CD4-positive, alpha-beta T cell treated with Interferon alpha-2 for 1 hour (primary cell): ENCODE measurements at places on chromosomes 5 and 9.

GRCh38 chr9:9817176-9817575 is 795.6 kb downstream of the PTPRD start:
- no peak for DNase-seq

DNA sequence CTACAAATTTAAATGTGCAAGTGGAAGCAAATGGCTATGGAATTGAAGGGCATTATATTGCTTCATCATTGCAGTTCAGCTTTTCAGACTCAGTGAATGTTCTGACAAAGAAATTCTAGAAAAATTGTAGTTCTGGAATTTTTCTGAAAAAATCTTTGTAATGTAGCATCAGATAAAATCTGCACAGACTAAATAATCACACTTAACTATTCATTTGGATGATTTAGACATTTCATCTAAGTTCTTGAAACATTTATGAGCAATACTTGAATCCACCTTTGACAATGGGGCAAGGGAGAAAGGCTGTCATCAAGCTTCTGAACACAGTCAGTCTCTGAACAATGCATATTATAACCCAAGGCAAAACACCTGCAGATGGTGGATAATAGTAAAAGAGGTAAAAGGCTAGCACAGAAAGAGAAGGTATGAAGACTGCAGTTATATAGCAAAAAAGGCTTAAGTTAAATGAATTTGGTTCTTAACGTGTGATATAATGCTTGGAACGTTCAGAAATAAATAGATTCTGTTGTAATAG is 1352.0 kb upstream of the NUDT12 start:
- no peak for DNase-seq

DNA sequence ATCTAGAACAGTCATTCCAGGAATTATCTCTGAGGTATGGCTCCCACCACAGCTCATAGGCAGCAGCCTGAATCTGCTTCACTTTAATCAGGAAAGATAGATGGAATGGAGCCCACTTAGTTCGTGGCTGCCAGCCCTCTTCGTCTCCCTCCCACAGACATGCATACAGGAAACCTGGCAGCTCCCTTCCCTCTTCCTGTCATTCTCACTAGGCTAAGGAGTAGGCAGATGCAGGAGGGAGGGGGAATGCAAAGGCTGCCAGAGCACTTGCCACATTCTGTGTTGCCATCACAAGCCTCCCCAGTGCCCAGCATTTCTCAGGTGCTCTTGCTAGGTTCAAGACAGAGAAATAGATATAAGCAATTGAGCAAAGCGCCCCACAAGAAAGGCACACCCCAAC is 378.9 kb downstream of the ELAVL2 start:
- no peak for DNase-seq

DNA sequence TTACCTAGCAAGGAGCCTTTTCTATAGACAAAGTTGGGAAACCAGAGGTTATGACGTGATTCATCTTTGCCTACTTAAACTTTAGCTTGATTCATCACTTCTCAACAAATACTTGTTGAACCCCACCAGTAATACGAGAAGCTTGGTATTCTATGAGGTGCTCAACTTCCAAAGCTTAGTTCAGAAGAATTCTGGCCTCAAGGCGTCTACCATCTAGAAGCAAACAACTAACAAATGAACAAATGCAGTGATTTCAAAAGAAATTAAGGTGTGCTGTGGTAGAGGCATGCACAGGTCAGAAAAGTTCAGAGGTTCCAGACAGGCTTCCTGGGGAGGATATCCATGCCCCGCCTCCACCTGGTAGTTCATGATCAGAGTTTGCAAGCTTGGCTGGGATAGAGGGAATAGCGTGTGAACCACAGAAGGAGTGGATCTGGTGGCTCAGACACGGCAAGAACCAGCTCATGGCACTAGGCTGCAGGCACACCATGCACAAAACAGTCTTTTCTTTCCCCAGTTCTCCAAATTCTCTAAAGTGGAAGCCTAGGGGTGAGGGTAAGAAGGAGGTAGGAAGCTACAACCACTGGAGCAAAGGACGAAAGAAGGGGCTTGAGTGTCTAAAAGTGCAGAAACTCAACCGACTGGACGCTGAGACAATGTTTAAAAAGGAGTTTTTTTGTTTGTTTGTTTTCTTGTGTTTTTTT is 473.0 kb downstream of the RAB3C start:
- DNase-seq, result no peak
